Stimulated activated CD8-positive, alpha-beta memory T cell treated with anti-CD3 and anti-CD28 coated beads, Interleukin-15, amount 100 ng/mL, for 24 hours (primary cell): ENCODE measurements at places on chromosomes 4 and X.

DNA sequence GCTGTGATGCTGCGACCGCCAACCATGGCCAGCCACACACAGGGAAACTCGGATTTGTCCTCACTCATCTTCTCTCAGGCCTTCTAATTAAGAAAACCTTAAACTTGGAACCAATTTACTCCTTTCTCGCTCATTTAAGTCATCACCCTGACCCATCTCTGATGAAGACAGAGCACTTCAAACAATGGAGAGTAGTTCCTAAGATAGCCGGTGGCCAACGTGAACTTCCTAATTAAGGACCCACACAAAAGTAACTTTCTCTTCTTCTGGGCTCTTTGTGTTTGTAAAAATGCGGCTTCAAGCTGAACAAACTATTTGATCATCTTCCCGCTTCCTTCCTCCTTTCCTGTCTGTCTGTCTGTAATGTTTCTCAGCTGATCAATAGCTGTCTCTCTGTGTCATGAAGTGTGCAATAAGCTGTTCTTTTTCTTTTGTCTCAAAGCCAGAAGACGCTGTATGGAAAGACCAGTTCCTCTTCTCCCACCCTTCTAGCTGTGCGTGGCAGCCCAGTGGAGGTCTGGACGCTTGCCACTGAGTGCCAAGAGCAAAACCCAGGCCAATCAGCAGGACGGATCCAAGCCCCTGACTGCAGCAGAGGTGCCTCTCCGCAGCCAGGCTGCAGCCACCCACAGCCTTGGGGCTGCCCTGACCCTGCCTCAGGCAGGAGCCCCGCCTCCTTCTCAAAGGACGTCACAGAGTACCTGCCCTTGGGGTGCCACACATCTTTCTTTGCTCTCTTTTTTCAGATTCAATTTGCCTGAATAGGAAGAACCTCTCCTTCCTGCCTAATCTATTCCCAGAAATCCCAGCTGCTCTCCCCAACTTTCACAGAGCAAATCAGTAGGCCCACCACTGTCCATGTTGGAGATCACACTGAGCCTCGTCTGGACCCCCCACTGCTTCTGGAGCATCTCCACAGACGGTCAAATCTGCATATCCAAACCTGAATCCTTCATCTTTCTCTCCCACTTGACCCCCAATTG, 59.3 kb downstream of the MAML3 start:
- DNase-seq: no peak

- no peak for DNase-seq
Measured at GRCh38 chr4:23938796-23939195, 48.9 kb upstream of the PPARGC1A start.

DNA sequence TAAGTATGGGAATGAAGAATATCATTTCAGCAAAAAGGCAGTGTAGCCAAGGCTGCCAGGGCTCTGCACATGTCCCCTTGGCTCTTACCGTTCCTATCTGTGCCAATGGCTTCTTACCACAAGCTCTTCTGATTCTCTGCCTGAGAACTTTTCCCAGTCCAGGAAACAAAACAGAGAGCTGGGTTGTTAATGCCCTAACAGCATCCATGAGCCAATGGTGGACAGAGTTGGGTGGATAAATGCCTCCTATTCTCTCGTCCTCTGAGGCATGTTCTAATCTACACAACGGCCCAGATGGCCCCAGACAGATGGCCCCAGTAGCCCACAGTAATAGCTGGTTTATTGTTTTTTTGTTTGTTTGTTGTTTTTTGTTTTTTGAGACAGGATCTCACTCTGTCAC, 28.0 kb downstream of the SCD5 start:
- no peak for DNase-seq

- DNase-seq: no peak
Measured at GRCh38 chr4:82677327-82677726, 115.5 kb upstream of the TMEM150C start.

DNA sequence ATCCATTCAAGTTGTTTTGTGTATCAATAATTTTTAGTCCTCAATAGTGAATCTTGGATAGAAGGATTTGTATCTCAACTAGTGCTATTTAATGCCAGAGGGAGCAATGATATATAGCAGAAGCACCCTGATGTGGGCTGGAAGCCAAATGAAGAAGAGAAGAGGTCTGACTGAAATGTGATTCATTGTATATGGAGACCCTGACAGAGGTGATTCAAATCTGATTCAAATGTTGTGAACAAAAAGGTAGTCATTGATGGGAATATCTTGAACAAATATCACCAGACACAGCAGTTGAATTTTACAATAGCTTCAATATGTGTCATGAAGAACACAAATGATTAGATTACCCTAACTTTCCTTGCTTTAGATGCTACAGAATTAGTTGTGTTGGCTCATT, 27.5 kb upstream of the SULT1B1 start:
- no peak for DNase-seq

DNA sequence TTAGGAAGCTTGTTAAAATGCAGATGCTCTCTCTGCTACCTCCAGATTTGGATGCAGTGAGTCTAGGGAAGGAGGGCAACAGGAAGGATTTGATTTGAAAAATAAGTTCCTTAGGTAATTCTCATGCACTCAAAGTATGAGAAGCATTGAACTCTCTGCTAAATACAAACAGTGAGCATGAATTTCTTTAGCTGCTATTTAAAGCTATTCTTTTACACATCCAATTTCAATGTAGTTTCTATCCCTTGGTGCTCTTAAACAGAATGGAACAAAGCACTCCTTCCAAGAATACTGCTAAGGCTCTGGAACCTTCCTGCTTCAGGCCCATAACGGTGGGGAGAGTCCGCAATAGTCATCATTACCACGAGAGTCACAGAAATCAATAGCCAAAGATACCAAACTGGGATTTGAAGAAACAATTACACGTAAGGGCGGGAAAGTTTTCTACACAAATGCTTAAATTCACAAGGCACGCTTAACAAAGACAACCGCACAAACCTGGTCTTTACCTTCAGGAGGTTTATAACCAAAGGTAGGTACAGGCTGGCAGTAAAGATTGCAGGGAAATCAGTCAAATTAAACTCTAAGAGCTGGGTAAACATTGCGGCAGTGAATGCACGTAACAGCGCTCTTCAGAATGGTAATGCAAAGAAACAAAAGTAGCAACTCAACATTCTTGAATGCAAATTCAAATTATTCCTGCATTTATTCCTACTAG, 123.2 kb upstream of the NAP1L5 start:
- no peak for DNase-seq
